Sigmoid colon (tissue), 7 donors: ENCODE measurements at places on chromosomes 13 and 19. TPM values are rescaled to one million over a fixed set of nuclear protein-coding genes. Genes with fewer than 3 reads are reported as not detected.

The TJP3 gene
- not detected for total RNA-seq

The N4BP2L1 gene
- total RNA-seq: 19.6 TPM

The UBA52 gene
- 876 TPM for total RNA-seq

The KIR2DL3 gene
- total RNA-seq: not detected

The CEACAM16 gene
- total RNA-seq: not detected

The CLEC4G gene
- total RNA-seq: 3.0 TPM

The ZNF829 gene
- 5.6 TPM for total RNA-seq

The LIM2 gene
- not detected for total RNA-seq

The TBXA2R gene
- total RNA-seq: 3.6 TPM
